ENCODE measurements at places on chromosomes 2 and 18. TPM values are rescaled to one million over a fixed set of nuclear protein-coding genes. Genes with fewer than 3 reads are reported as not detected.
A peak's percentile ranks its signal among the peaks of the same experiment; 100 is the strongest.

Gene ADD2
- under 0.01 TPM for total RNA-seq

Gene CFAP65
- total RNA-seq: not detected

Gene MARCO
- total RNA-seq: not detected

GRCh38 chr2:215028231-215028630 is 110.2 kb downstream of the ABCA12 start:
- H3K4me3 ChIP-seq: no peak overlapping the region
- no peaks in the 10 kb centered on the region for H3K27me3 ChIP-seq
- DNase-seq: peak; percentile 79
- no peaks in the 10 kb centered on the region for H3K36me3 ChIP-seq

DNA sequence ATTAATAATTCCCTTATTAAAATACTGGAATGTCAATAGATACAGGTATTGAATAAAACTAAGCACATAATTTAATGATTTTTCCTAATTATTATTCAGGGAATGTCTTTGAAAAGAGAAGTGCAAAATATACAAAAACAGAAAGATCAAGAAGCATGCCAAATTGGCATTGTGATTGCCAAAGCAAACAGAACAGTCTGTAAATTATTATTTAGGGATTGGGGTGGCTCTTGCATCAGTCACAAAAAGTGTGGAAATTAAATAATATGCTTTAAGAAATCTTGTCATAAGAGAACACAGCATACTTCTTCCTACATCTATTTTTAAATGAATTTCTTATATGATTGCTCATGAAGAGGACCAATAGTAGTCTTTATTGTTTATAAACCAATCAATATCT is 1211.9 kb downstream of the DPP10 start:
- H3K27ac ChIP-seq: no peak overlapping the region
- H3K36me3 ChIP-seq: no peaks in the 10 kb centered on the region
- no peaks in the 10 kb centered on the region for H3K4me1 ChIP-seq

Measured in GM23248 (cell line).